ENCODE measurements at places on chromosomes 1 and 21. TPM values are rescaled to one million over a fixed set of nuclear protein-coding genes. Genes with fewer than 3 reads are reported as not detected.

GRCh38 chr1:160446945-160447600 is 46.7 kb downstream of the VANGL2 start:
- DNase-seq: no peak

GRCh38 chr1:57820356-57821095 is 396.7 kb upstream of the DAB1 start:
- no peak for DNase-seq

DNA sequence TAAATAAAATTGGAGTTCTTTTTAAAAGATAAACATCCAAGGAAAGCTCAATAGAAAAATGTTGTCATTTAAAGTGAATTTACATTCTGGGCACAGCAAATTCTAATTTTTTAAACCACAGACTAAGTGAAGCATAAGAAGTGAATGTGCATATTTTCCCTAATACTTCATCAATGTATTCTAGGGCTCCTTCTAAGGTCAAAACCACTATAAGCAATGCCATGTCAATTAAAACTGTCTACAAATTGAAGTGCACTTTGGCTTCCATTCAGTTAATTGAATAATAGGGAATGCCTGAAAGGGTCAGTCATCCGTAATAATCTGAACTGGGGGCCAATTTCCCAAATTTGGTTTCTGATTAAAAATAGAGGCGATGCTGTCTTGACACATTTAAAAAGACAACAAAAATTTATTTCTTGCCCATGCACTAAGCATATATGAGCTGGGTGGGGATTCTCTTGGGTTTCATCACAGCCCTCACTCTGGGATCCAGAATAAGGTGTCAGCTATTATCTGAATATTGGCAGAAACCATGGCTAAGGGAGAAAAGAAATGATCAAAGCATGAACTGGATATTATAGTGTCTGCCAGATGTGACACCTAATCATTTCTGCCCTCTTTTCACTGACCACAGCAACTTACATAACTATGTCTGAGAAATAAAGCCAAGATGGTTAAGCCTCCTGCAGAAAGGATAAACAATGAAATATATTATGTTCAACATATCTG is 660.6 kb upstream of the B3GALT2 start:
- no peak for DNase-seq

DNA sequence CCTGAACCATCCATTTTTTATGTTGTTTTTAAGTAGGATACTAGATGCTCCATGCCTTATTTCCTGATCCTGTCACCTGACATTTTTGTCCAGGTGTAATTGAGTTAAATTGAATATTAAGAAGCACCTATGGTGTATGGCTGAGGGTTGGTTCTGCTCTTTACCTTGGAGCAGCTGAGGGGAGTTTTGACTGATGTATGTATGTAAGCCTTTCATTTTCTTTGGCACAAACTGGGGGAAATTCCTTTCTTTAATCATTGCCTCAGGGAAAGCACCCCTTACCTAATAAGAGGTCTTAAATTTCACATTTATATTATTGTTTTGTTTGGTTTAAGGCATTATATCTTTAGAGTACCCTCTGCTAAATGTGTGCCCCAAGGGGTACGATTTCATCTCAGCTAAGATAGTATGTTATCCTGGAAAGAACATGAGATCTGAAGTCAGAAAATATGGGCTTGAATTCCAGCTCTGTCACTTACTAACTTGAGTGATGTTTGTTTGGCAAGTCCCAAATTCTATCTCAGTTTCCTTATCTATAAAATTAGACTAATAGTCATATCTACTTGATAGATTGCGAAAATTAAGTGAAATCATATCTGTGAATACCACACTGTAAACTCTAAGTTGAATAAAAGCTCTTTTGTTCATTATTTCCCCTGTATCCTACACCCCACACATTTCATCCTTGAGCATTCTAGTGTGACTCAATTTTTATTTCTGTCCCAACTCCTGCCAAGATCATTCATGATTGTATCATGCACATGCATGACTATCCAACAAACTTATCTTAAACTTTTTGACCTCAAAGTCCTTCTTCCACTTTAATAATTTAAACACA is 57.7 kb upstream of the NUF2 start:
- DNase-seq: no peak

DNA sequence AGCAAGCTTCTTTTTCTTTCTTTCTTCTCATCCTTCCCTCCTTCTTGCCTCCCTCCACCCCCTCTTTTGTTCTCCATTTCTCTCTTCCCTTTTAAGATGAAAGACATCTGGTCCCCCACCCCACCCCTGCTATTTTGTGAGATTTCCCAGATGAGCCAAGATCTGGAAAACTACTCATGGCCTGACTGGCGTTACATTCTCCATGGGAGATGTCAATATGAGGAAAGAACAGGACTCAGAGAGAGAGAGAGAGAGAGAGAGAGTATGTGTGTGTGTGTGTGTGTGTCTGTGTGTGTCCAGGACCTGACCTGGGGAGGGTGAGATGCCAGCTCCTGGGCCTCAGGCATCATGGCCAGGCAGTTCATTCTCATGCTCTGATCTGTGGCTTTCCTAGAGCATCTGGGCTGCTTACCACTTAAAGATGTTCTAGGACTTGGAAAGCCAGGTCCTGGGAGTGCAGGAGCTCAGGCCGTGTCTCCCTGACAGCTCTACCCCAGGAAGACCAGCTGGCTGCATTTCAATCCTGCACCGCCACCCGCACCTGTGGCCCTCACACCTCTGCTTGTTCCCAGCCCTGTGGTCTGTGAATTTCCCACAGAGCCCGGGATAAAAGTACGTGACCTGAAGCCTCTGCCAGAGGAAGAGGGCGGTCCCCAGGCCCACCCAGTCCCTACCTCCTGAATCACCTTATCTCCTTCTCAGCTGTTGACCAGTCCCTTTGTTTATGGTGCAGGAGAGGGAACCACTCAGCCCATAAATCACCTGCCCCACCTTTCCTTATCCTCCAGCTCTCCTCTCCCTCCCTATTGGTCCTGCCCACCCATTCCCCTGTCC is 3.2 kb upstream of the BEST4 start:
- no peak for DNase-seq

DNA sequence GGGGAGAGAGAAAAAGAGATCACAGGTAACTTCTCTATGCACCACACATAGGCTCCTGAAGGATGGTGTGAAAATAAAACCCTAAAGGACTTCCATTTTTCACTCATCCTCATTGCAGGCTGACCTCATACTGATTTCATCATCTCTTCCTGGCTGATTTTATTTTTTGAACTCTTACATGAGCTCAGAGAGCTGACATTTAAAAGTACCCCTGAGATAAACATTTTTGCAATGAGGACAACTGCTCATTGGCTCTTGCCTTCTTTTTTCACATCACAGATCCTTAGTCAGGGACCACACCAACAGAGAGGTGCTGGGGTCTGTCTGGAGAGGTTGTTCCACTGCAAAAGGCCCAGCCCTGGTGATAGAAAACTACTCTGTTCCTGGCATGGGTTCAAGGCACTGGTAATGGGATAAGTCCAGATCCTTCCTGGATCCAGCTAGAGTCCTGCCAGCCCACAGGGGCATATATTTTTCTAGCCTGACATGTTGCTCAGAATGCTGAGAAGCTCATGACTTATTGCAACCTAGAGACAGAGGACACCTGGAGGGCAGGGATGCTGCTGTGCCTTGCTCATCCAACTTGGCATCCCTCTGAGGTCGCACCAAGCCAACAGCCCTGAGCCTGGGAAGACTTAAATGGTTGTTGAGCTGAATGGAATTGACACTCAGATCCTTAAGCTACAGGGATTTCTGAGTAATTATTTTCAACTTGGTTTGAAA is 360.0 kb downstream of the HHAT start:
- DNase-seq: no peak

- DNase-seq: no peak
Observed at GRCh38 chr1:89100412-89100811, 25.5 kb downstream of the GBP2 start.

Gene LIPI
- not detected for total RNA-seq

Gene PRKAA2
- total RNA-seq: under 0.01 TPM

Gene DYNLT5
- 15.1 TPM for total RNA-seq

Gene TEDDM1
- total RNA-seq: not detected

Gene ATP6V1G3
- not detected for total RNA-seq

Gene ADGRL4
- not detected for total RNA-seq
